ENCODE measurements at places on chromosomes 1 and 21.
A peak's percentile ranks its signal among the peaks of the same experiment; 100 is the strongest.

- no peak for DNase-seq
Observed at GRCh38 chr21:23541571-23541970, 2065.7 kb downstream of the MRPL39 start.

DNA sequence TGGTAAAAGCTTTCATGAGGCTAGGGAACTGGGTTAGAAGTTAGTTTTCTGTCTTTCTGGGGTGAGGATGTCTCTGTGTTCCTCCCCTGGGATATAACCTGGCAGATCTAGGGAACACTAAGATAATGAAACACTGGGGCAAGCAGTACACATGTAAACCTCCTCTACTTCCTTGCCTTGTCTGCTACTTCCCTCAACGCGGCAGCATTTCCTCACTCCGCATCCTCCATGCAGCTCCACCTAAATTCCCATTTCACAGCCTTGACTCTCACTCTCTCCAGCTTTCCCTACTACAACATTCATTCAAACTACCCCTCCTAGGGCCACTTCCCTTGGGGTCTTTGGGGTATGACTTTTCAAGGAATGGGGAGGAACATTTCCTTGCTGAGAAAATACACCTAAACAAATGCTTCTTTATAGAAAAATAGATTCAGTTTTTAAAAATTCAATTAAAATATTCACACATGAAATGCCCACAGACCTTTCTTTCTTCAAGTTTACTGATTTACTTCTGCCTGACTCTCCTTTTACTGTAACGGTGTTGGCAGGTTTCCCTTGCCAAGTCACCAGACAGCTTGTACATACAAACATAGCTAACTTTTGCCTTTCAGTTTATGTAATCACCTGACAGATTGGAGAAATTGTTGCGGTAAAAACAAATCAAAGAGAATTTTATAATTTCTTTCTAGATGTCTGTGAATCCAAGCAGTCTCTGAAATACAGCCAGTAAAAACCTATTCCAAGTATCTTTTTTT lies 90.1 kb downstream of the TNFSF18 start:
- DNase-seq: no peak

- no peak for DNase-seq
Observed at GRCh38 chr1:239563681-239564080, 177.3 kb downstream of the CHRM3 start.

GRCh38 chr1:234570329-234571120 lies 39.5 kb downstream of the IRF2BP2 start:
- no peak for DNase-seq

- no peak for DNase-seq
Observed at GRCh38 chr1:181251001-181251712, 162.7 kb downstream of the IER5 start.

- DNase-seq: no peak
Observed at GRCh38 chr1:227622739-227623475, 59.6 kb downstream of the ZNF678 start.

- peak; percentile 2 for DNase-seq
Observed at GRCh38 chr1:221543529-221544120, 198.3 kb downstream of the DUSP10 start.

GRCh38 chr1:158037866-158038359 lies 44.5 kb downstream of the KIRREL1 start:
- no peak for DNase-seq

DNA sequence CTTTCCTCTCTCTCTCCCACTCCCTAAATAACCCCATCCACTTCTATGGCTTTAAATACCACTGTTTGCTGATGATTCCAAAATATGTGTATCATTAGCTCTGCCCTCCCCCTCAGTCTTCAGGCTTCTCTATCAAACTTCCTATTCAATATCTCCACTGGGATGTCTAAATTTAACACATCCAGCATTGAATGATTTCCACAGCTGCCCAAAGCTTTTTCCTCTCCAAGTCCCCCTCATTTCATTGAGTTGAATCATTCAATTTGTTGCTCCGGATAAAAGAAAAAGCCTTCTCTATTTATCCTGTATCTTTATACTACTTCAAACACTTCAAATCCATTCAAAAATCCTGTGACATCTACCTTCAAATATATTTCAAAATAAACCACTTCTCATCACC lies 225.0 kb downstream of the SEC16B start:
- no peak for DNase-seq

- DNase-seq: no peak
Observed at GRCh38 chr21:43268804-43269186, 100.0 kb downstream of the CRYAA start.

DNA sequence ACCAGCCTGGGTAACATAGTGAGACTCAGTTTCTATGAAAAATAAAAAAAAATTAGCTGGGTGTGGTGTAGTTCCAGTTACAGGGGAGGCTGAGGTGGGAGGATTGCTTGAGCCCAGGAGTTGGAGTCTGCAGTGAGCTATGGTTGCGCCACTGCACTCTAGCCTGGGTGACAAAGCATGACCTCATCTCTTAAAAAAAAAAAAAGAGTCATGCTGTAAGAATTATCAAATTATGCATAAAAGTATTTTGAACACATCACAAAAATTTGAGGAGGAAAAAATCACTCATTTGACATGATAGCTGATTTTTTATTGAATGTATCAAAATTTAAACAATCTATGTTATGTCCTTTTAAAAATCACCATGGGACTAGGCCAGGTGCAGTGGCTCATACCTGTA lies 17.8 kb downstream of the CCDC30 start:
- DNase-seq: no peak

GRCh38 chr1:37001703-37002102 lies 32.6 kb downstream of the GRIK3 start:
- no peak for DNase-seq

- DNase-seq: no peak
Observed at GRCh38 chr1:203069030-203069747, 16.6 kb downstream of the MYOG start.

DNA sequence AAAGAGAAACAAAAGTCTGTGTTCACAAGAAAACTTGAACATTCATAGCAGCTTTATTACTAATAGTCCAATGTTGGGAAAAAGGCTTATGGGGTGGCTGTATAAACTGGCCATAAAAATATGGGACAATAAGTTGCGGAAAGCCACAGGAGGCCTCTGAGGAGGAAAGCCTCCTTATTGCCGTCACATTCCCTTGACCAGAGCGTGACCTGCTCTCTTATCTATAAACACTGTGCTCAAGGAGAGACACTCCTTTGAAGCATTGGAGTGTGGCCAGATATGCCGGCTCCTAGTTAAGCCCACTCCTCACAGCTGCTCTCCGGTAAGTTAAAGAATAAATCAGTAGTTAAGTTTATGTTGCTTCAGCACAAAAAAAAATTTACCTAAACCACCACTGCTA lies 19.7 kb downstream of the OR6Y1 start:
- no peak for DNase-seq

GRCh38 chr21:39084979-39085729 lies 98.1 kb downstream of the PSMG1 start:
- no peak for DNase-seq

DNA sequence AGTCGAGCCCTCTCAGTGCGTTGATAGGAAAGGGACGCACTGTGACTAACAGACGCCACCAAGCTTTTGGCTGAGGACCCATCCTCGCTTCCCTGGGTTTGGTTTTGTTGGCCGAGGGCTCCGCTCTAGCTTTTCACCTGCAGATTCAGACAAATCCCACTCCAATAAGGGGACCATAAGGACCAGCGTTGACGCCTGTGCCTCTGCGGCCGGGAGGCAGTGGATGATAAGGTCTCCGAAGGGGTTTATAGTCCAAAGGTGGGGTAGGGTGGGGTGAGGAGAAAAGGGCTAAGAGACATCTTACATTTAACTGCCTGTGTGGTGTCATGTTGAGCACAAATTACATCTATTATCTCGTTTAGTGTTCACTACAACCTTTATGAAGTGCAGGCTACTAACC lies 760 bp downstream of the PEX14 start:
- no peak for DNase-seq

GRCh38 chr21:35398346-35398982 lies 349.4 kb upstream of the RUNX1 start:
- no peak for DNase-seq

DNA sequence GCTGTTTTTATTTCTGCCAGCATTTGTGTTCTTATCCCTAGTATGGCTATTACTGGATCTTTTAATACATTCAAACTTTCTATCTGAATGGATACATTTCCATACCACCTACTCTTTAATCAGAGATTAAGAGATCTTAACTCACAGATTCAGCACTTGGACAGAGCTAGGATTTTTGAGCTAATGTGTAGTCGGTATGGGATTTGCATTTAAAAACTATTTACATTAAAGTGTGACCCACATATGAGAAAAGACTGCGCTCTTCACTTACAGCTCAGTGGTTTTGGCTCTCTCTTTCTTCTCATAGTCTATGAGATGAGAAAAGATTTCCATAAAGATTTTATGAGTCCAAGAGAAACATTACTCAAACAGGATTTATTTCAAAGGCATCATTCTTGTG lies 16.4 kb downstream of the HMGB4 start:
- DNase-seq: no peak

GRCh38 chr1:51316113-51316845 lies 14.1 kb downstream of the TTC39A start:
- peak; percentile 34 for DNase-seq

DNA sequence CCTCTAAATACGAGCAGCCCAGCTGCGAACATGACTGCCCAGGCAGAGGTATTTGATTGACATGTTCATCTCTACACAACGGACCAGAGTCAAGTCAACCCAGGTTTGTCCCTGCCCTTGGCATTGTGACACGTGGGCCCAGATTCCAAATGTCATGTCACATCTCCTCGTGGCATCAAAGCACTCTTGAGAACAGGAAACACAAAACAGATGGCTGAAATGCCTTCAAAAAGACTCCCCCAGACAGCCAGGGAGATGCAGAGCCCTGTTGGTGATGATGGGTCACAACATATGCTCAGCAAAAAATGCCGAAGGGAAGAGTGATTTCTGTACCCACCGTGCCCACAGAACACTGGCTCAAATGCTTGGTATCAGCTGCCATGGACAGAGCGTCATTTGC lies 337.8 kb upstream of the DAB1 start:
- DNase-seq: no peak

GRCh38 chr1:109981004-109981335 lies 3.6 kb upstream of the AHCYL1 start:
- DNase-seq: no peak

DNA sequence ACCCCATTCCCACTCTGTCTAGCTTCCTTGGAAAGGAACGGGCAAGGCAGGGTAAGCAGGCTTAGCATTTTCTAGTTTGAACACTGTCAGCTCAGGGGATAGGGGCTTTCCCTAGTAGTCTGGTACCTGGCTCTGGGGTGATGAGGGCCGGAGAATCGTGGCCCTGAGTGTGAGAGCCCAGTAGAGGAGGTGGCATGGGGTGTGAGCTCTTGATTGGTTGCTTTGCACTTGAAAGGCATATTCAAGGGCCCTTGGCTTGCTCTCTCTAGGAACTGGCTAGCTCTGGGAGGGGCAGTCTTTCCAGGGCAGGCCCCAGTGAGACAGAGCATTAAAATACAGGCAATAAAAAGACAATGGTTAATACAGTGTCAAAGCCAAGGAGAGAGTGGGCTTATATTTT lies 10.8 kb upstream of the EXTL1 start:
- DNase-seq: no peak

DNA sequence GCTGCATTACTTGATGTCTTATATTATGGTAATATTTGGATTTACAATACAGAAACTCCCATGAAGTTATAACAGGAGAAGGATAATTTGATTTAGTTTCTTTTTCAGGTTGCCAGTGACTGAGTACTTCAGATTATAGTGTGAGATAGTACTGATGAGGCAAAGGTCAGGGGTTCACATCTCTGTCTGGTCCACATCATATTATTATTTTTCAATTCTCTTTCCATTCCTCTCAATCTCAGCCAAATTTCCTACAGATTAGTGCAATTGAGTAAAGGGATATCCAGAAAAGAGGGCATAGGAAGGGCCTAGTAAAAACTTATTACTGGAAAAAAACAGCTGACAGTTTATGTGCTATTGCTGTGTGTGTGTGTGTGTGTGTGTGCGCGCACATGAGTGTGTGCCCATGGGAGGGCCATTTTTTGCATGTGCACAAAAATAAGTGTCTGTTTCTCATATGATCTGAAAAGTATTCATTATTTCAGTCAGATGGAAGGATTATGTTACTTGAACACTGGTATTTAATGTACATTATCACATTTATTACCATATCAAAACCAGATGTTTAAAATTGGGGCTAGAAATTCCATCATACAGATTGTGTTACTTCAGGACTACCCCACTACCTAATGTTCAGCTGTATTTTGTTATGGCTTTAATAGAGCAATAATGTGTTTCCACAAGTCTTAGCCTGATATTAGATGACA lies 78.3 kb upstream of the KCNK2 start:
- DNase-seq: no peak

DNA sequence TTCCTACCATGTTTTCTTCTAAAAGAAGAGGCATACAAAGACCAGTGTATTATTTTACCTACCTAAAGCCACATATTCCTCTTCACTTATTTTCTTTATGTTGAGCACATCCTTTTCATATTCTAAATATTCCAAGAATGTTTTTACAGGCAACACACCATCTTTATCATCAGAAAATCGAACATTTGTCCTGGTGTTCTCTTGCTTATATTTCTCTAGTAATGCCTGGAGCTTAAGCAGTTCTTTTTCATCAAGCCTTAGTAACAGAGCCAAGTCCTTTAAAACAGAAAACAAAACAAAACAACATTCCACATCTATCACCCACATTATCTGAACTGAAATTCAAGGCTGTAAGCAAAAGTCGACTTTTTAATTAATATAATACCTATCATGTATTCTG lies 88.7 kb downstream of the IARS2 start:
- no peak for DNase-seq

- DNase-seq: no peak
Observed at GRCh38 chr21:32977216-32977615, 48.5 kb upstream of the OLIG2 start.

GRCh38 chr1:235503403-235504121 lies 690 bp downstream of the B3GALNT2 start:
- DNase-seq: peak; percentile 29

- DNase-seq: no peak
Observed at GRCh38 chr21:14949603-14950002, 115.2 kb downstream of the NRIP1 start.

DNA sequence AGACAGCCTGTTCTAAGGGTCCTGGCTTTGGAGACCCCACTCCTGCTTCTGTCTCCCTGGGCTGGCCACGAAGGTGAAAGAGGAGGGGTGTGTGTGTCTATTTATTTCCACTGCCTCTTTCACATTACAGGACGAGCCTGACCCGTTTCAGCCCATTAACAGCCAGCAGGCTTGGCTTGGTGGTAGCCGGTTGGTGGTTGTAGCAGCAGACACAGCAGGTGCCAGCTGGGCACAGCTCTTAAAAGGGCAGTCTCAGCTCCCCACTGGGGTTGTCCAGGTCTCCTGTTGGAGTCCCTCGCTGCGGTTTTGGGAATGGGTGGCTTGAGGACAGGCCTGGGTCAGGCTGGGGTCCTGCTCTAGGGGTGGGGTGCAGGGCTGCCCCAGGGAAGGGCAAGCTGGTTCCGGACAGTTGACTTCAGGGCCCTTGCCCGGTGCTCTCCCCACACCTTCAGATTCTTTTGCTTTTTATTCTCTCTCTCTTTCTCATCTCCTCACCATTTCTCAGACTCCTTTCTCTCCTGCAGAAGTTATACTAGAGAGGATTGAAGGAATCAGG lies 84.6 kb downstream of the ACTL8 start:
- DNase-seq: no peak
